A673 (cell line): ENCODE measurements at places on chromosomes 6 and 20. TPM values are rescaled to one million over a fixed set of nuclear protein-coding genes. Genes with fewer than 3 reads are reported as not detected.
A peak's percentile ranks its signal among the peaks of the same experiment; 100 is the strongest.

DNA sequence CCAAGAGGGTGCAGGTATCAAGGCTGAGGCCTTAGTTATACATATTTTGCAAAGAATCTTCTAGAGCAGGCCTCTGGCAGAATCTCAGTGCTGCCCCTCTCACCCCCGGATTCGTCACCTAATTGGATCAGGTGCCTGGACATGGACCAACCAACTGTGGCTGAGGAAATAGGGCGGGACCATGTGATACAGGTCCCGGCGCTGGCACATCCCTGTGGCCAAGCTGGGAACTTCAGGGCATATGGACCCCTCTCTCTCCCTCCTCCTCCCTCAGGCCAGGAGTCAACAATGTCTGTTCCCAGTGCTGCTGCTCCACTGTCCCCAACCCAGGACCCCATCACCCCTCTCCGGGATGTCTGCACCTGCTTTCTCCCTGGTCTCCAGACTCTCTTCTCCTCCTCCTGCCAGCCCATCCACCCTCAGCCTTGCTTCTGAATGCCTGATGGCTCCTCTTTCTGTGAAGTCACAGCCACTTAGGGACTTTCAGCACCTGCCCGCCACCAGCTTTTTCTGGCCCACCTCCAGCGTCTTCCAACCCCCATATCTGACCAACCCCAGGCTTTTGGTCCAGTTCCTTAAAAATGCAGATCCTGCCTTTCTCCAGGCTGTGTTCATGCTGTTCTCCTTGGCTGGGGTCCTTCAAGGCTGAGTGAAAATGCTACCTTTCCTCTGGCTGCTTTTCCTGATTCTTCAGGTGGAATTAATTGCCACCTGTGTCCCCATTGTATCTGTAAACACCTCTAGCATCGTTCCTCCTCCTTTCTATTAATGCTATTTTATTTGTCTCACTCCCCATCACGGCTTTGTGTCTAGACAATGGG is 19.0 kb upstream of the MLN start:
- H3K27me3 ChIP-seq: no peaks in the 10 kb centered on the region
- peak; percentile 81 for DNase-seq
- H3K4me1 ChIP-seq: no peaks in the 10 kb centered on the region
- no peak overlapping the region for H3K27ac ChIP-seq

- DNase-seq: no peak
- no peak overlapping the region for H3K27ac ChIP-seq
- no peak overlapping the region for H3K4me3 ChIP-seq
- peaks cover 29% of the 10 kb centered on the region for H3K4me1 ChIP-seq
- H3K36me3 ChIP-seq: no peaks in the 10 kb centered on the region
- H3K27me3 ChIP-seq: no peaks in the 10 kb centered on the region
Measured at GRCh38 chr6:43930440-43931154, 160.6 kb downstream of the VEGFA start.

DNA sequence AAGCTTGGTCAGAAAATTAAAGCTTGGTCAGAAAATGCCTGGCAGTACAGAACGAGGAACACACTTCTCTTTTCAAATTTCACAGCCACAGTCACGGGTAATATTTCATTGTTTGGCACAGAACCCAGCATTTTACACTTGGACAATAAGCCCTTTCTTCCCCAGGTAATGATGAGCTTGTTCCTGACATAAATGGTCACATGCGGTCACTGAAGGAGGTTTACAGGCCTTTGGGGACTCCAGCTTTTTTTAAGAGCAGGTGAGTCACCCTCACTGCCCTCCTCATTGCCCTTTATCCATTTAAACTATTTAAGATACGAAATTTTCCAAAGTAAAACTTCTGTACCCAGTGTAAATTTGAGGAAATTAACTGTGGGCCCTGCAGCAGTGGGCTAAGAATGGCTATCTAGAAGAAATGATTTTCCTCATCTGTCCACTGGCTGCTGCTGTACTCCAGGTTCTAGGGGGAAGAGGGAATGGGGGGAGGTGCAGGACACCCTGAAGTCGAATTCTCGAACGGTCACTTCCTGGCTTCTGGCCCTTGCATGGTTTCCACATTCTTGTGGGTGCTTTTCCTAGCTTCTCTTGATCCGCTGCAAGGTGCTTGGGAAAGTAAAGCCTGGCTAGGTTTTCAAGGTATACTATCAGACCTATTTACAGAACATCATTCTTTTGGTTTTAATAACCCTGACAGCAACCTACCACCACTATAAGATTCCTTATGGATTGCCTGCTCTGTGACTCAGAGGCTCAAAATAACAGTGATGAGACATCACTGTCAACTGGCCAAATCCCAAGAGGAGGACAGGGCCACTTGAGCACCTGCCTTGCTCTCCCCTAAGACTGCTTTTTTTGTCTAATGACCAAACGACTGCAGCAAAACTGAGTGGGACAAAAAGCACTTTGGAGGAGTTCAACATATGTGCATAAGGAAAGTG is 75.8 kb downstream of the PREP start:
- DNase-seq: no peak
- no peaks in the 10 kb centered on the region for H3K27me3 ChIP-seq
- H3K36me3 ChIP-seq: peaks cover 4% of the 10 kb centered on the region
- H3K4me3 ChIP-seq: no peak overlapping the region

GRCh38 chr6:2767657-2768524 is 2.7 kb downstream of the WRNIP1 start:
- H3K27me3 ChIP-seq: no peaks in the 10 kb centered on the region
- no peak overlapping the region for H3K27ac ChIP-seq
- H3K4me1 ChIP-seq: peaks cover 36% of the 10 kb centered on the region
- H3K36me3 ChIP-seq: peaks cover 20% of the 10 kb centered on the region
- H3K4me3 ChIP-seq: peak overlapping the region; percentile 89

DNA sequence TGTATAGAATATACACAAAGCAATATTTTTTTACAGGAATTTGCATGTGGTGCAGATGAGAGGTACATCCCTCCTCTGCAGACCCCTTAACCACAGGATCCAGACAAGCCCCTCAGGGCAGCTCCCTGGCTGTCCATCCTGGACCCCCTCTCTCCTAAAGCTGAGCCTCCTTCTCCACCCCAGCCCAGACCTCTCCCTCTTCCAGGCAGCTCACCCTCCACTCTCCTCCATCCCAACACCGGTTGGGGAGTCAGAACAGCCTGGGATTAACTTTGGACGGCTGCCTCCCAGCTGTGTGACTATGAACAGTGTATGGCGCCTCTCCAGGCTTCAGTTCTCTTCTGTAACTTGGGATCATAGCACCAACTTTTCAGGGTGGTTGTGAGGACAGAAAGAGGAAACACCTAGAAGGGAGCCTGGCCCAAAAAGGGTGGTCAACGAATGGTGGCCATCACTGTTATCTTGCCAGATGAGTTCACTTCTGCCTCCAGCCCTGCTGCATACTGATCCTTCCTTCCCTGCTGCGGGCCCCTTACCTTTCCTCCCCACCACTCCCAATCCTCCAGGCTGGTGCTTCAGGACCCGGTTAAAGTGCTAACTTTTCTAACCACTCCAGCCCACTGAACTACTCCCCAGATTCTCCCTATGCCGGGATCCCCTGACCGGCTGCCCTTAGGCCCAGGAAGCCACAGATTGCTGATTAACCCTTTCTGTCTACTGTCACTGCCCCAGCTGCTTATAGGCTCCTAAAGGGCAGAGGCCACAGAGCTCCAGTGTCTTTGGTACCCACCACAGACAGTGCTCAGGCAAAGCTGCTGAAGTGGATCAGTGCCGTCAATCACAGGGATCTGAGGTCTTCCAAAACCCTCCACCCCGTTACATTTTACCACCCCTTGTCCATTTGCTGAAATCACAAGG is 55.9 kb downstream of the GPR6 start:
- no peaks in the 10 kb centered on the region for H3K36me3 ChIP-seq
- no peaks in the 10 kb centered on the region for H3K4me1 ChIP-seq
- no peak overlapping the region for H3K27ac ChIP-seq
- no peak for DNase-seq
- H3K4me3 ChIP-seq: no peak overlapping the region

DNA sequence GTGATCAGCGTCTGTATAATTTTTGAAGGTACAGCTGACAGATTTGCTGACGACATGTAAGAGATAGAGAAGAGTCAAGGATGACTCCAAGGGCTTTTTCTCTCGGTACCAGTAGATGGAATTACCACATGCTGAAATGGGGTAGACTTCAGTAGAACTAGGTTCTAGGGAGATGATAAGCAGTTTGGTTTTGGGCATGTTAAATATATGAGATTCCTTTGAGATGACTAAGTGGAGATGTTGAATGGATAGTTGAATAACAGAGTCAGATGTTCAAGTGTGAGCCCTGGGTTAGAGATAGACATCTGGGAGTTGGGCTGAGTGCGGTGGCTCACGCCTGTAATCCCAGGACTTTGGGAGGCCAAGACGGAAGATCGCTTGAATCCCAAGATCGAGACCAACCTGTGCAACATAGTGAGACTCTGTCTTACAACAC is 50.0 kb downstream of the PHF20 start:
- no peak overlapping the region for H3K27ac ChIP-seq
- H3K4me1 ChIP-seq: peaks cover 8% of the 10 kb centered on the region
- no peak overlapping the region for H3K4me3 ChIP-seq
- H3K27me3 ChIP-seq: no peaks in the 10 kb centered on the region
- no peaks in the 10 kb centered on the region for H3K36me3 ChIP-seq

DNA sequence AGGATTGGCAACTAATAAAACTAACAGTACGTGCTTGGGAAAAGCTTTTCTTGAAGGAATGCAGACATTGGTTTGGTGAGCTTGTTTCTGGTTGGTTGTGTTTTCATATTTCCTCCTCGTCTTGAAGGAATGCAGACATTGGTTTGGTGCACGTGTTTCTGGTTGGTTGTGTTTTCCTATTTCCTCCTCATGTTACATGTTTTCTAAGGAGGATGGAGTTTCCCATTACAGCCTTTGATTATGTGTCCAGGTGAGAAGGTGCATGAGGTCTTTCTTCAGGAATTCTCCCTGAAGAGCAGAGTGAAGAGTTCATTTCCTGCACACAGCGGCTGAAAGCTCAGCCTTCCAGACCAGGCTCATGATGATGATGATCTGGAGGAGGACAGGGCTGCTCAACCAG is 190.6 kb downstream of the SMOC2 start:
- DNase-seq: no peak
- H3K4me1 ChIP-seq: no peaks in the 10 kb centered on the region
- no peaks in the 10 kb centered on the region for H3K36me3 ChIP-seq
- no peaks in the 10 kb centered on the region for H3K27me3 ChIP-seq

DNA sequence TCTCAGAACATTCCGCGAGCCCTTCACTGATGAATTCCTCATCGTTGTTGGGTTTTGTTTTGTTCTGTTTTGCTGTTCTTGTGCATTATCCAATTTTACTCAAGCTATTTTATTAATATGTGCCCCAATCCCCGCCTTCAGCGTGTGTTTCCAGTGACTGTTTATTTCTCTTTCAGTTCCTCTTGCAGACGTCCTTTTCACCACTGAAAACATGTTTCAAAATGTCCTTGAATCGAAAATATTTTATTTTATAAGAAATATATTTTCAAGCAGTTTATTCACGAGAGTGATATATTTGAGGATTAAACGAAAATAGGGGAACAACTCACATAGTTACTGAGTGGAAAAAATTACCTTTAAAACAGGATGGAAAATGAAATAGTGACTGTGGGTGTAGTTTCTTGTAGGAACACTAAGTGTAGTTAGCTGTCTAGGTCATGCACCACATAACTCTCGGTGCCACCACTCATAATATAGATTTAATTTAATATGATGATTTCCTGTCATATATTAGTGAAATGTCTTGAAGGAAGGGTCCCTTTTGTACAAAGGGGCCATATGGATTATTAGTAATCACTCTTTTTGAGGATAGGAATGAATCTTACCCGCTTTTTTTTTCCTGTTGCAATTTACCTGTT is 45.3 kb upstream of the HDDC2 start:
- no peak overlapping the region for H3K4me3 ChIP-seq
- H3K4me1 ChIP-seq: peaks cover 4% of the 10 kb centered on the region
- no peak for DNase-seq
- no peaks in the 10 kb centered on the region for H3K36me3 ChIP-seq
- H3K27ac ChIP-seq: no peak overlapping the region

GRCh38 chr6:150906641-150907326 is 41.3 kb downstream of the MTHFD1L start:
- H3K27ac ChIP-seq: no peak overlapping the region
- H3K4me1 ChIP-seq: peaks cover 11% of the 10 kb centered on the region
- peaks cover 24% of the 10 kb centered on the region for H3K36me3 ChIP-seq
- DNase-seq: no peak
- H3K4me3 ChIP-seq: no peak overlapping the region
- no peaks in the 10 kb centered on the region for H3K27me3 ChIP-seq

DNA sequence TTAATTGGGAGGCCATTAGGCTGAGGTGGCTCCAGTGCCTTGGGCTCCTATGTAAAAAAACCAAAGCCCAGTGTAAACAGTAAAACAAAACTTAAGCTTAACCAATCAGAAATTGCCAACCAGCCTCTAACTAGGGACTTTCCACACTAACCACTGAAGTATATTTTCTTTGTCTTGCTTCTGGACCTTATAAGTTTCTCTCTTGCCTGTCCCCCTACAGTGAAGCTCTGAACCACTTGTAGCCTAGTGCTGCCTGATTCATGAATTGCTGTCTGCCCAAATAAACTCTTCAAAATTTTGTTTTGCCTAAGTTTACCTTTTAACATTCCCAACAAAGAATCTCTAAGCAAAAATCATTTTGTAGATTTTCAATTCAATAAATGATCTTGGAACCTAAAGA is 28.2 kb downstream of the POPDC3 start:
- no peak overlapping the region for H3K27ac ChIP-seq
- H3K36me3 ChIP-seq: no peaks in the 10 kb centered on the region
- DNase-seq: no peak
- H3K4me3 ChIP-seq: no peak overlapping the region

DNA sequence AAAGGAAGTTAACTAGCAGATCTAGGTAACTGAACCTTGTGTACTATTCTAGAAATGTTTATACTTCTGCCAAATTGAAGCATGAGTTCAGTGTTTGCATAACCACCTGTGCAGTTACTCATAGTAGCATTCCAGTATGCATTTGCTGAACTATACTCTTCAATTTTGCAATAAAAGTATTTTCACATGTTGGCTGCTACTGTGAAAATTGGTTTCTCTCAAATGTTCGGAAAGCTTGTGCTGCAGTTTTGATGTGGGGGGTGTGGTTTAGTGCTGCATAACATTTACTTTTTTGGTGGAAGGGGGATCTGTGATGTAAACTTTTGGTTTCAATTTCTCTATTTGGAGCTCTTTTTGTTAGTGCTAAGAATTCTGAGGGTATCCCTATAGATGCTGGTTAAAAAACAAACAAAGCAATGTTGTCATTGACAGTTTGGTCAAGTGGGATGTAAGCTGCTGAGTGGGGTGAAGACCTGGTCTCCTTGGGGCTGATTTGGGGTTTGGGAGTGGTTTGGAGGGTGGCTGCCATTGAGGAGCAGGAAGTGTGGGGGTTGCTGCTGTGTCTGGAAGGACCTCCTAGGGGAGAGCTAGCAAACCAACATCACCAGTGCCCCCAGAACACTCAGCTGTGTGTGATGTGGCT is 87.8 kb downstream of the CARMIL1 start:
- no peaks in the 10 kb centered on the region for H3K27me3 ChIP-seq
- no peak for DNase-seq
- no peak overlapping the region for H3K4me3 ChIP-seq

Gene NOTCH4
- 2.4 and 2.8 TPM in 2 replicates for total RNA-seq

Gene LINC00237
- not detected in 2 replicates for total RNA-seq

Gene SERPINB1
- 1.3 and 1.9 TPM in 2 replicates for total RNA-seq
